NCI-H1694 (cell line): ENCODE measurements at places on chromosomes 12 and 14.

DNA sequence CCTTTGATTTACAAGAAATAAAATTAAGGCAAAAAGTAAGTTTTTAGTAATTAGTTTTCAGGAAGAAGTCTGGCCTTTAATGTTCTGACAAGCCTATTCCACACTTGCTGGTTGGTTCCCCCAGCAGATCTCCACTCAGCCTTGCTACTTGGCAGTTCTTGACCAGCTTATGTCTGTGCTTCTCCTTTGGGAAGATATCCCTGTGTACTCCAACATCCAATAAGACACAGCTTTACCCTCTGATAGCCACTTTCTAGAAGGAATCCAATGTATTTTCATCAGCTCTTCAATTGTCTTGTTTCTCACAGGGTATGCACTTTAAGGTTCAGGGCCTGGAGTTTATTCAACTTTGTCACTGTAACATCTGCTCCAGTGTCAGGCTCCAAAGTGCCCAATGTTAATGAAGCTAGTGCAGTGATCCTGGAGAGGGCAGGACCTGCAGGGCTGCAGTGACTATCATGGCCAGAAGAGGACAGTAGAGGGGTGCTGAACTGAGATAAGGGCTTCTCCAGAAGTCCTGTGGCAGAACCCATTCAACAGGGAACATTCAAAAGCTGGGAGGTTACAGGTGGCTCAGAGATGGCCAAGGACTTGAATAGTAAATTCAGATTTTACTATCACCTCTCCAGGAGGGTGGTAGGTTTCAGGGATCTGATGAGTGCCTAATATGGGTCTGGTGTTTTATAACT lies 22.9 kb downstream of the JKAMP start:
- DNase-seq = peak; percentile 88

GRCh38 chr14:68630081-68630571 lies 162.7 kb downstream of the ZFP36L1 start:
- no peak for DNase-seq

DNA sequence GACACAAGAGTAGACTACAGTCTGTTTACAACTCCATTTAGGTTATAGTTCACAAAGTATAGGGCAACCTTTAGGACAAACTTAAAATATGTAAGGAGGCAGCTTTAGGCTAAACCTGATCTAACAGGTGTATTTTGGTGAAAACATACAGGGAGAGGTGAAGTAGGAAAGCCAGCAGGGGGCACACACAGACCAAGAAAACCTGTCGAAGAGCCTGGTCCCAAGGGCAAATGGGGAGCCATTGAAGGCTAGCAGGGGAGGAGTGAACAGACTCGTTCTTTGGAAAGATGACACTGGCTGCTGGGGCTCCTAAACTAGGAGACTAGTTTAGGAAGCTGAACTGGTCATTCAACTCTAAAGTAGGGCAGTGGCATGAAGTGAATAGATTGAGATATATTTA lies 138.8 kb upstream of the WSCD2 start:
- peak; percentile 47 for DNase-seq

GRCh38 chr12:38610808-38611350 lies 294.3 kb downstream of the ALG10B start:
- no peak for DNase-seq

DNA sequence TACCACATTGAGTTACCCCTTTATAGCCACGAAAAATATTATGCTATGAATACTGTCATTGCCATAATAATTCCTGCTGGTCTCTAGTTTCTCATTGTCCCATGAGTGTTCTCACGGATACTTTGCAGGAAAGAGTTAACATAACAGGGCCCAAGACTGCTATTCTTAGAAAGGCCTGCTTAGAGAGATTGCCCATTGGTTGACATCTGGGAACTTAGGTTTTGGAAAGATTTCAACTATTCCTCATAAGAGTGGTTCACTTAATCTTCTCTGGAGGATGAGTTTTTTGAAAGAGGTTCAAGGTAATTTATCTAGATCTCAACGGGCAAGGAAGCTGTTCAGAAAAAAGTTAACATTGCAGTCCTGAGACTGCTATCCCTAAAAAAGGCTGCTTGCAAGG lies 18.4 kb upstream of the PRPF39 start:
- DNase-seq = no peak

DNA sequence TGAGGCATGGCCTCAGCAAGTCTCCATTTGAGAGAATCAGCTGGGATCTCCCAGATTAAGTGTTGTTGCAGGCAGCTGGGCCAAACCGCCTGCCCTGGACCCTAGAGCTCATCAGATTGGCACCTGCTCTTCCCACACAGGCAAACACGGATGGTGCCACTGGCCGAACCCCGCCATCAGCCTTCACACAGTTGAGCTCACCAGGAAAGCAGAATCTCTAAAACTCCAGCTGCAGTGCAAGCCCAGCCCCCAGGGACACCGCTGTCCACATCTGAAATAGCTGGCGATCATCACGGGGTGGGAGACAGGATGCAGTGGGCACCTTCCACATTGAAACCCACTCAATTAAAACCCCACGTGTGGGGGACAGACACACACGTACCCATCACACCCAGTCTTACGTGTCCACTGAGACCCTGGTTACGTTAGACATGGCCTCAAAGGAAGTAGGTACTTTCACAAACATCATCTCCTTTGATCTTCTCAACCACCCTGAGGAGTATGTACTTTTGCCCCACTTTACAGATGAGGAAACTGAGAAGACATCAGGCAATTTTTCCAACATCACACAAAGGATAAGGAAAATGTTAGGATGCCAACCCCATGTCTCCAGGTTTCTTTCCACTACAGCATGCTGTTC lies 88.8 kb downstream of the SINHCAF start:
- no peak for DNase-seq

- no peak for DNase-seq
Measured at GRCh38 chr12:101714877-101715444, 17.5 kb downstream of the CHPT1 start.
